Hematopoietic multipotent progenitor cell treated with erythropoietin and hydrocortisone succinate and interleukin-3 and kit ligand, for 4 days (in vitro differentiated cells): ENCODE measurements at places on chromosomes 6 and 20.
A peak's percentile ranks its signal among the peaks of the same experiment; 100 is the strongest.

DNA sequence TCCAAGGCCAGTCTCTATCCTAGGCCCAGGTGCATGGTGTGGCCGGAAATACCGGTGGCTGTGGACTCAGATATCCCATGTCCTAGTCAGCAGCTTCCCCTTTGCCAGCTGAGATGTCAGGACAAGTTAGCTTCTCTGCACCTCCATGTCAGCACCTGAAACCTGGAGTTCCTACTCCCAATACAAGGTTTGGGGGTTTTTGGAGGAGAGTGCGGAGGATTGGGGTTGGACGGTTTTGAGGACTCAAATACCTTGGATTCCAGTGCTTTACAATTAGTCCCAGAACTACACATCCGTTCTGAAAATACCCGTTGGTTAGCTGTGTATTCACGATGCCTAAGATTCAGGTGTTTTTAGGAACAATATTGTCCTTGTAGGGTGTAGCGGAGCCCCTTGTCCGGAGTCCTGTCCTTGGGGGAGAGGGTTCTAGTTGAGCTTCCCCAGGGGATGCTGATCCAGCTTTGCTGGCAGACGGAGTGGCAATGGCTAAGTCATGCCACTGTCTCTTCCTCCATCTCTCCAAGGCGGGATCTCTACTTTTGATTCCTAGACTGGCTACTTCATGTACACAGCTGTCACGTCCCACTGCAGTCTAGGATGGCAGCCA lies 45.0 kb downstream of the ADNP start:
- no peak for DNase-seq

- DNase-seq = no peak
Observed at GRCh38 chr20:49532285-49532946, 35.5 kb downstream of the PTGIS start.

- peak; percentile 56 for DNase-seq
Observed at GRCh38 chr6:21856844-21857243, 263.3 kb downstream of the SOX4 start.

DNA sequence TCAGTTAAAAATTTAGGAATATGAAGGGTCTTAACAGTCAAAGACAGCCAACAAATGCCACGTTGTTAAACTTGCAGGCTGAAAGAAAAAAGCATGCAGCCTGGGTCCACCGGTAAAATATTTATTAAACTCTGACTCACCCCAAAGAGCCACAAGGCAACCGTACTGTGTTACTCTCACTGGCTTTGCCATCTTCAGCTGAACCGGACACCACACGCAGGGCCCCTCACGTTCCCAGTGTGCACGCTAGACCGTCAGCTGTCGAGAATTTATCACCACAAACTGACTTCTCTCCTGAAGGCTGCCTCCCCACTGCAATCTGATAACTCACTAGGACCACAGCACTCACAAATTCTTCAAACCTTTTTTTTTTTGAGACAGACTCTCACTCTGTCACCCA lies 30.7 kb downstream of the HUS1B start:
- DNase-seq = peak; percentile 29
